ENCODE measurements at places on chromosomes 13 and 19.

DNA sequence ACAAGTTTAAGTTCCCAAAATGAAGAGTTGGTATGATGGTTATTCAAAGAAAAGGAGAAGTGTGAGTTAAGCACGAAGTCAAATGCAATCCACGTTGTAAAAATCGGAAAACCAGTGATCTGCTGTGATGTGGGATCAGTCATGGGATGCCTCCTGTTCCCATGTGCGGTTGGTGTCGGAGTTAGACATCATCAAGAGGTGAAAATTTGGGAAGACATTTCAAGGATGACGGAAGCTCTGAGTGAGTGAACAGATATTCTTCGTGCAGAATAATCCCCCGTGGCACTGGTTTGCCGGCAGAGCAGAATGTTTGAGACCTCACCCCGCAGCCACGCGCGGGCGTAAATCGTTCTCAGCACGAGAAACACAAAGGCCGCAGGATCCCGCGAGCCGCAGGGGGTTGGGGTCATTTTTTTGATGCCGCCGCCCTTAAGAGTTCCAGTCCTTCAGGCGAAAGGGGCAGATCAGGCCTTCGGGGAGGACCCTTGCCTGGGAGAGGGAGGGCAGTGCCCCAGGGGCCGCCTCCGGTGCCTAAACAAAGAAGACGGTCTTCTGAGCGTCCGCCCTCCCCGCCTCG lies 13.7 kb upstream of the SOX1 start:
- DNase-seq, result no peak

DNA sequence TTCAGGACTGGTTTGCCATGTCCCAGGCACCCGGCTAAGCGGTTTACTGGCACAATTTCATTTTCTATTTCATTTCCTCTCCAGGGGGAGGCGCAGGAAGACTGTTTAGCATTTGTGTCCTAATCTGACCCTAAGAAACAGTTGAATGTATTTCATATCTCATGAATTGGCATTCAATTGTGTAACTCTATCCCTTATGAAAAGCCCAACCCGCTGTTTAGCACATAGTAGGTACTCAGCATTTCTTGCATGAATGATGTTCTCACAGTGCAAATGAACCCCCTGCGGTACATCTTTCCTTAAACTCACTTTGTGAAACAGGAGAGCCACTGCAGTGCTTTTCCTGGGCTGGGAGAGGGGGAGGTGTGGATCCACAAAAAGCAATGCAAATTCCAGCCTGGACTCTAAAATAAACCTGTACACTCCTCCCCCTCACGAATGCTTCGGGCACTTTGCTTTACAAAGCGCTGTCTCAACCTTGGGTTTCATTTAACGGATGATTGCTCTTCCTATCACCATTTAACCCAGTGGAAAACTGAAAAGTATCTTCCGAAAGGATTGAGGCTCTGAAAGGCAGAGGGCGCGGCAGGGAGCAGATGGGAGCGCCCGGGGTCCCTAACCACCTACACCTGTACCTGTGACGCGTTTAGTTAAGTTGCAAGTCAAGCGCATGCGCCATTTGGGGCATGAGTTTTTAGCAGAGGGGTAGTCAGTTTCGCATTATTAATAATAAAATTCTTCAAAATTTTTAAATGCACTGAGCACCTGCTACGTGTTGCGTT lies 1.2 kb upstream of the EEF2 start:
- no peak for DNase-seq

DNA sequence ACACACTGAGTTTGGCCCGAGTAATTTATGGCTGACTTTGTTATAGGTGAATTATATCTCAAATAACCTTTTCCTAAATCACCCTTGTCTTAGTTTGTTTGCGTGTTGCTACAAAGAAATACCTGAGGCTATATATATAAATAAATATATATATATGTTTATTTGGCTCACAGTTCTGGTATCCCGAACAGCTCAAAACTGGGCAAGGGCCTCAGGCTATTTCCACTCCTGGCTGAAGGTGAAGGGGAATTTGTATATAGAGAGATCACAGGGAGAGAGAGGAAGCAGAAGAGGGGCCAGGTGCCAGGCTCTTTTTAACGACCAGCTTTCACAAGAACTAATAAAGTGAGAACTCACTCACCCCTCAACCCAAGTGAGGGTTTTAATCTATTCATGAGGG lies 159.9 kb upstream of the STARD13 start:
- no peak for DNase-seq

DNA sequence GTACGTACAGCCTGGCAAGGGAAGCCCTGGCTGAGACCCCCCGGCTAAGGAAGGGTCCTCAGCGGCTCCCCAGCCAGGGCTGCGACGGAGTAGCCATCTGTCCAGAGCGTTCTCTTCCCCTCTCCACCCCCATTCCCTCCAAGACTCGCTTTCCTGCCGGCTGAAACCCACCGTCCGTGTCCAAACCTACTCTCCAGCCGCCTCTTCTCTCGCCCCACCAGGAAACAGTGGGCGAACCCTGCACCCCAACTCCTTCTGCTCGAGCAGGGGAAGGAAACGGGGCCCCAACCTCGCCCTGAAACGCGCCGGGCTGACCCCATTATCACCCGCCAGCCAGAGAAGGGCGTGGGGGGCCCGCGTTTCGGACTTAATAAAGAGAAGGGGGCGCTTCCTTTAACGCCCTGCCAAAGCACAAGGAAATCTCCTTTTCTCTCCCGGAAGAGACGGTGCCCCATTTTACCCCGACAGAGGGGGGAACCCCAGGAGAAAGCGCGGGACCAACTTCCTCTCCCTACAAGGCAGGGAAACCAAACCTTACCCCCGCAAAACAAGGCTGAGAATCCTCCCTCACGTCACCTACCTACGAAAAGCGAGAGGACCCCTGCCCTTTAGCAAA lies 2.5 kb downstream of the ZC3H4 start:
- no peak for DNase-seq

- DNase-seq, result peak; percentile 40
Observed at GRCh38 chr19:15379999-15380647, 536 bp upstream of the AKAP8 start.

DNA sequence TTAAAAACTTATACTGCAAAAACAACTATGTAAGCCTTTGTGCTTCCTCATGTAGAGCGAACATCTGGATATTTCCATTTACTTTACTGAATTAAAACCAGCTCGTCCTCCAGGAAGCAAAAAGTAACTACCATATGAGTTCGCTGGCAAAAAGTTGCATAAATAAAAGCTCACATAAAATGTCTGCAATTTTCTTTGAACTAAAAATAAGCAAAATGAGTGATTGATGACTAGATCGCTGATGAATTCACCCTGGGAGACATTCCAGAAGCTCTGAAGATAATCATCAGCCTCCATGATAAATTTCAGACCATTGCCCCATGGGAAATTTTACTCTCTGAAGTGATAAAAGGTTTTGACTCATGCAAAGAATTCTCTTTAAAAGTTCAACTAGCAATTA lies 67.3 kb upstream of the SACS start:
- no peak for DNase-seq

DNA sequence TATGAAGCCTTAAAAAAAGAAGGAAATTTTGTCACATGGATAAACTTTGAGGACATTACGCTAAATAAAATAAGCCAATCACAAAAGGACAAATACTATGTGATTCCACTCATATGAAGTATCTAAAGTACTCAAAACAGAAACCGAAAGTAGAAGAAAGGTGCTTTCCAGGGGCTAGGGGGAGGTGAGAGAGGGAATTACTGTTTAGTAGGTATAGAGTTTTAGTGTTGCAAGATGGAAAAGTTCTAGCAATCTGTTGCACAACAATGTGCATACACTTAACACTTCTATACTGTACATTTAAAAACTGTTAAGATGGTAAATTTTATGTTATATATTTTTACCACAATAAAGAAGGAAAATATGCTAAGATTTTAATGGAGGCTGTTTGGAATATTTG lies 83.0 kb downstream of the POLR1D start:
- no peak for DNase-seq

- no peak for DNase-seq
Observed at GRCh38 chr19:55406826-55407549, 600 bp downstream of the UBE2S start.

DNA sequence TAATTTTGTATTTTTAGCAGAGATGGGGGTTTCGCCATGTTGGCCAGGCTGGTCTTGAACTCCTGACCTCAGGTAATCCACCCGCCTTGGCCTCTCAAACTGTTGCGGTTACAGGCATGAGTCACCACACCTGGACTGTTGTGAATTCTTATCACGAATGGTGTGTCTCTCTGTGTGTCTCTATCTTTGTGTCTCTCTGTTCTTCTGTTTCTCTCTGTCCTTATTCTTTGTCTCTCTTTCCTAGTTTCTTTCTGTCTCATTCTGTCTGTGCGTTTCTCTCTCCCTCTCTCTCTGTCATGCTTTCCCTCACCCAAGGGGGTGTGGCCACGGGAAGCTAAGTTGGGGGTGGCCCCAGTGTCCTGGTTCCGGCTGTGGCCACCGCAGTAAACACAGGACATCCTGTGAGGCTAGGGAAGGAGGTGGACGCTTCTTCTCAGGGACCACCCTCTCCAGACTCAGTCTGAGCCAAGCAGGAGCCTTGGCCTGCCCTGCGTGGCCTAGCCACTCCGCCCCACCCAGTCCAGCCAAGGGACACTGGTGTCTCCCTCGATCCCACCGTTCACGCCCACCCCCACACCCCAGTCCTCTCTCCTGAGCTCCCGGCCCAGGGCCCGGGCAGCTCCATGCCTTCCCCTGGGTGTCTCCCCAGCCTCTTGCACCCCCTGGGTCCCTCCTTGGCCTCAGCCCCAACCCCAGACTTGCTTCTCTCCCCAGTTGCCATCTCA lies 3.9 kb upstream of the PRX start:
- no peak for DNase-seq

GRCh38 chr13:86355301-86355700 lies 556.1 kb upstream of the SLITRK6 start:
- DNase-seq, result no peak

DNA sequence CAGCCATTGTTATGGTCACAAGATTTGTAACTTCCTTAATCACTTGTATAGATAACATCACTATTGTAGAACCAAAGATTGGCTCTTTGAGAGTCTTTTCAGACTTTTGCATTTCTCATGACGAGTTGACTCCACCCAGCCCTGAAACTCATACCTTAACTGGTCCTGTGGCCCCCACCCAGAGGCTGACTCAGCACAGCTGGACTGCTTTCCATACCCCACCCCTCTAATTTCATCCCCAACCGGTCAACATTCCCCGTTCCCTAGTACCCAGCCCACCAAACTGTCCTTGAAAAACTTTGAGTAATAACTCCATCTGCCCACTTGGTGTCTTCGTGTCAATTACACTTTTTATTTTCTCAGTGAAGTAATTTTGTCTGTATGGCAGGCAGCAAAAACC lies 32.1 kb upstream of the SLITRK1 start:
- DNase-seq, result no peak

DNA sequence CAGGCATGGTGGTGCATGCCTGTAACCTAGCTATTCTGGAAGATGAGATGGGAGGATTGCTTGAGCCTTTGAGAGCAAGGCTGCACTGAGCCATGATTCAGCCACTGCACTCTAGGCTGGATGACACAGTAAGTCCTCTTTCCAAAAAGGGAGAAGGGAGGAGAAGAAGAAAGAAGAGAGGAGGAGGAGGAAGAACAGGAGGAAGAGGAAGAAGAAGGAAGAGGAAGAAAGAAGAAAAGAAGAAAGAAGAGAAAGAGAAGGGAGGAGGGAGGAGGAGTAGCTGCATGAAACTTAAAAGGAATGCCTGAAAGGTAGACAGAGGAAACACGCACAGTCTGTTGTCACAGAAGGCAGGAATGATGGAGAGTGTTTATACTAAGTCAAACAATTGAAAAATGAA lies 3.6 kb upstream of the DPY19L3 start:
- no peak for DNase-seq

- DNase-seq, result no peak
Observed at GRCh38 chr19:51754770-51755169, 3.1 kb upstream of the FPR1 start.

GRCh38 chr19:50328224-50328872 lies 829 bp downstream of the KCNC3 start:
- DNase-seq, result no peak

- no peak for DNase-seq
Observed at GRCh38 chr19:33266974-33267484, 35.3 kb downstream of the CEBPA start.

GRCh38 chr13:98892821-98893220 lies 85.0 kb downstream of the DOCK9 start:
- DNase-seq, result no peak

GRCh38 chr19:10000171-10000826 lies 10.0 kb downstream of the COL5A3 start:
- peak; percentile 37 for DNase-seq

GRCh38 chr13:72788831-72789230 lies 6.9 kb downstream of the PIBF1 start:
- no peak for DNase-seq

DNA sequence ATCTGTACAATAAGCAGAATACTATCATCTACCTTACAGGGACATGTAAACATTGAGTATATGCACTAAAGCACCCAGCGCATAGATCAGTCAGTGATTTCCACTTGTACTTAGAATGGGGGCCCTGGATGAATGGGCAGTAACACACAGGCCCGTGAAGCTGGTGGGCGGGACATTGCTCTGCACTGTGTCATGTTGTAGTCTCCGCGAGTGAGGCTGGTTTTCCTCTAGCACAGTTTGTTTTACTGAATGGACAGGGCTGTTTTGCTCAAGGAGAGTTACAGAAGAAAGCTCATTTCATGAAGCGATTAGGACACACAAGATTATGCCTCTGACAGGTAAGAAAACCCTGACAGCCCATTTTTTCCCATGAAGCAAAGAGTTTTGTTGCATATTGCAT lies 86.4 kb upstream of the SOX21 start:
- no peak for DNase-seq

- DNase-seq, result no peak
Observed at GRCh38 chr19:16134510-16134909, 9.0 kb upstream of the HSH2D start.

GRCh38 chr19:42201489-42202289 lies 15.8 kb downstream of the DEDD2 start:
- DNase-seq, result no peak

DNA sequence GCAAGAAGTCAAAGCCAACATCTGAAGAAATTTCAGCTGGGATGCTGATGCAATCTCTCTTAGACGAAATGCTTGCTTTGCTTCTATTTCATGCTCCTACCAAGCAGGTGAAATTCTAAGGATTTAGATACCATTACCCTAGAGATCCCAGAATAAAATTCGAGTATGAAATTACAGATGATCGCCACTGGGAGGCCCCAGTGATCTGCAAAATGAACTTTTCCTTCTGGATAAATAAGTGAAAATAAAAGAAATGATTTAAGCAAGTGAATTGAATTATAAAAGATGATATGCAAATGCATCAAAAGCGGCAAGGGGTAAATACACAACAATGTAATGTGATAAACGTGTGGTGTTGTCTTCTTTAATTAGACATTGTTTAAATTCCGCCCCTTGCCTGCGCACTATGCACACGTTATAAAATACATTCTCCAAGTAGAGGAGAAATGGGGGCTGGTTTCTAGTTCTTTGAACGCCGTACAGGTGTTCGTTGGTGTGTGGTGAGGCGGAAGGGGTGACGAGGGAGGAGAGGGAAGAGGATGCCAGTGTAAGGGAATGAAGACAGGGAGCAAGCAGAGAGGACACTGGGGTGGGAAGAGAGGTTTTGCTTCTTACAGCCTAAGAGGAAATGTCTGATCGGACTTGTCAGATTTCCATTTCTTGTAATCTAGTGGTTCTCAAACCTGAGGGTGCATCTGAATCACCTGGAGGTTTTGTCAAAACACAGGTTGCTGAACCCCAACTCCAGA lies 58.0 kb downstream of the ERCC5 start:
- no peak for DNase-seq

Data from stimulated activated CD4-positive, alpha-beta T cell treated with anti-CD3 and anti-CD28 coated beads, TNF-alpha, amount 100 ng/mL, for 24 hours (primary cell).